ENCODE measurements at places on chromosomes 13 and 19. TPM values are rescaled to one million over a fixed set of nuclear protein-coding genes. Genes with fewer than 3 reads are reported as not detected.

VWA8 gene
- 25.5 TPM for total RNA-seq

KCNJ14 gene
- 0.59 TPM for total RNA-seq

ZNF729 gene
- not detected for total RNA-seq

ZNF730 gene
- total RNA-seq, result 2.1 TPM

KIR2DL4 gene
- total RNA-seq, result not detected

RFPL4A gene
- not detected for total RNA-seq

ZNF582 gene
- total RNA-seq, result 3.9 TPM

C5AR2 gene
- not detected for total RNA-seq

HTR2A gene
- 6.5 TPM for total RNA-seq
